ENCODE measurements at places on chromosomes 2 and 18.

DNA sequence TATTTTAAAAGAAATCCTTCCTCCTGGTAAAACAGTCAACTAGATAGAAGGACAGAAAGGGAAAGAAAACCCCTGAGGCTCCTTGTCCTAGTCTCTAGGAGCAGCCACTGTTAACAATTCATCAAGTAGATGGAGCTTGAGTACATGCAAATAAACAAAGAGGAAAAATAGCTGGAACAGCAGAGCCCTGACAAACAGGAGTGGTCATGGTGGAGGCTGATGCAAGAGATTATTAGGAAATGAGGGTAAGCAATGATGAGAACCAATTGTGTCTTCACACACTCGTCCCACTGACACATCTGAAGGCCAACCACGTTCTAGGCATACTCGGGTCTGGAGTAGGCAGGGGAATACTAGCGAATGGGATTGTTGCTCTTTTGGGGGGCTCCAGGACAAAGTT is 9.2 kb downstream of the DLGAP1 start:
- no peak for DNase-seq
- H3K4me1 ChIP-seq, result no peaks in the 10 kb centered on the region
- no peaks in the 10 kb centered on the region for H3K36me3 ChIP-seq
- H3K27ac ChIP-seq, result no peak overlapping the region
- no peak overlapping the region for H3K4me3 ChIP-seq
- H3K27me3 ChIP-seq, result no peaks in the 10 kb centered on the region

DNA sequence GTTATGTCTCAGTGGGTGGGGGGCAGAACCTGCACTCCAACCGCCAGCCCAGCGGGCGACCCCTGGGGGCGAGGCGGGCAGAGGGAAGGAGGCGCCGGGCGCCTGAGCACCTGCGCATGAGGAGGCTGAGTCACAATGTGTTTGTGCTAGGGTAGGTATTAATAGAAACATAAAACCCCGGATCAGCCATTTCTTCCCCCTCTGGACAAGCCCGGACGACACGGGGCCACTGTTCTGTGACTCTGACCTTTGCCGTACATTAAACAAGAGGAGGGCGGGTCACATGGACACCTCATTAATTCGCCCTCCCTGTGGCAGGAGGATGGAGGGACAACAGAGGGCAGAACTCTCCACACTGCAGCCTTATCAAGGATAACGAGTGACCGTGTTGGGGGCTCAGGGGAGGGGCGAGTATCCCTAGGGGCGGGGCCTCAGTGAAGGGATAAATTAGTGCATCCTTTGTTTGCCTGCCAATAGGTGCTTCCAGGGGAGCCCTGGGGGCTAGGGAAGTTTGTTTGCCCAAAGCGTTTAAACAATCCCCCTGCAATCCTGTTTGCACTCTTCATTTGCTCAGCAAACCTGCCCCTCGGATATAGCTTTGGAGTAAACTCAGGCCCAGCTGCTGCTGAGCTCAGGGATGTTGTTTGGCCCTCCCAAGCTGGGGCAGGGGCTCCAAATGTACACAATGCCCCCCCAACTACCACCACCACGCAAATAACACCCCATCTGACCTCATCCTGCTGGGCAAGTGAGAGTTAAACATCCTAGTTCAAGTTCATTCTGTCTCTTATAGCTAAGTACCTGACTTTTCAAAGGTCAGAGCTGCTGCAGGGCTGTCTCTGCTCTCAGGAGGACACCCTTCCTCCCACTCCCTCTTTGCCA is 171.2 kb upstream of the GLI2 start:
- peaks cover 17% of the 10 kb centered on the region for H3K4me1 ChIP-seq
- no peak overlapping the region for H3K4me3 ChIP-seq
- no peak overlapping the region for H3K27ac ChIP-seq
- DNase-seq, result no peak

DNA sequence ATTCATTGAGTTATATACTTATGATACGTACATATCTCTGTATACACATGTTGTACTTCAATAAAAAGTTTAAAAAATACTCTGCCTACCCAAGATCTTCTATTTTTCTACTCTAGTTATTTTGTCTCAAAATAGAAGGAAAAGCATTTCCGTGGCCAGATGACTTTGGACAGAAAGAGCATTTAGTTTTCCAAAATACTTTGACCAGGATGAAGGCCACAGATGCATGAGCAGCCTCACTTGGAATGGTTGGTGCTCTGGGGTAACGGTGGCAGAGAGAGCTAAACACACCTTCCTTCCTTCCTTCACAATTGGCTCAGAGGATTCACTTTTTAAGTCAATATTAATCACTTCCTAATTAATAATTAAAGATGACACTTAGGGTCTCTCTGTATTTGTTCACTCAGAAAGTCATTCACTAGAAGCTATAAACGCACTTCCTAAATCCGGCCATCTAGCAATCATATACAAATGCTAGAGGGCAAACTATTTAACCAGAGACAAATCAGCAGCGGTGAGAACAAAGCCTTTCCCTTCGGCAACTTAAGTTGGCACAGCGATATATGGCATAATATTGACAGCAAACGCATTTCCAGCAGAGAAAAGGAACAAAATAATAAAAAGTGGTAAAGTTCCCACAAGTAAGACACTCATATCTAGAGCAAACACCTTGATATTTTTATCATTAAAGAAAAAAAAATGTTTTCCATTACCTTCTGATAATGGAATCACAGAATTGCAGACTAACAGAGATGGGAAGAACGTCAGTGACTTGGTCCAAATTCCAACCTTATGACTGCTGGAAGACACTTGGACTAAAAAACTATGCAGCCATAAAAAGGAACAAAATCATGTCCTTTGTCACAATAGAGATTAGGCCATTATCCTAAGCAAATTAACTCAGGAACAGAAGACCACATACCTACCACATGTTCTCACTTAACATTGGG is 55.9 kb upstream of the NARS1 start:
- no peak overlapping the region for H3K27ac ChIP-seq
- H3K27me3 ChIP-seq, result no peaks in the 10 kb centered on the region
- no peaks in the 10 kb centered on the region for H3K4me1 ChIP-seq
- no peak overlapping the region for H3K4me3 ChIP-seq
- H3K36me3 ChIP-seq, result no peaks in the 10 kb centered on the region

- no peak overlapping the region for H3K27ac ChIP-seq
- no peaks in the 10 kb centered on the region for H3K36me3 ChIP-seq
- H3K4me1 ChIP-seq, result no peaks in the 10 kb centered on the region
- no peaks in the 10 kb centered on the region for H3K27me3 ChIP-seq
Measured at GRCh38 chr2:112566104-112566503, 18.3 kb upstream of the CHCHD5 start.

- H3K36me3 ChIP-seq, result no peaks in the 10 kb centered on the region
- H3K4me3 ChIP-seq, result no peak overlapping the region
- DNase-seq, result peak; percentile 57
- H3K27ac ChIP-seq, result no peak overlapping the region
- no peaks in the 10 kb centered on the region for H3K27me3 ChIP-seq
- no peaks in the 10 kb centered on the region for H3K4me1 ChIP-seq
Measured at GRCh38 chr2:1546023-1546591, 132.8 kb downstream of the TPO start.

DNA sequence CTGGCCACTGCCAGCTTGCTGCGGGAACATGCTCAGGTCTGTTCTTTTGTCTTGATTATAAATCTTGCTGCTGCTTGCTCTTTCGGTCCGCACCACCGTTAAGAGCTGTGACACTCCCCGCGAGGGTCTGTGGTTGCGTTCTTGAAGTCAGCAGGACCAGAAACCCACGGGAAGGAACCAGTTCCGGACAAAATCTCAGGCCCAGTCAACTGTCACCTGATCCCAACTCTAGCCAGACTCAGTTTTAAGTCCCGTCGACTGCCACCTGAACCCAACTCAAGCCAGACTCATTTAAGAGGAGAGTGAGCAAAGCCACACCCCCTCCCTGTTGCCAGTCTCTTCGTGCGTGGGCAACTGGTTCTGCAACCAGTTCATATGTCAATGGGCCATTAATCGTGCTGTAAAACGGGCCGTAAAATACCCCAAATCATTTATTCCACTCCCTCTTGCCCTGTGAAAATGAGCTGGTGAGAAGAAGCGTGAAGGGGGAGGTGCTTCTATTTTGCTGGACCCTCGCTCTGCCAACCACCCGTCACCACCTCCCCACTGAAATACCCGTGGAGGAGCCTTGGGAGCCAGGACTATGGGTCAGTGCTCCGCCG is 224.3 kb downstream of the NDUFA10 start:
- H3K27me3 ChIP-seq, result no peaks in the 10 kb centered on the region
- no peaks in the 10 kb centered on the region for H3K4me1 ChIP-seq
- H3K4me3 ChIP-seq, result no peak overlapping the region
- no peaks in the 10 kb centered on the region for H3K36me3 ChIP-seq
- H3K27ac ChIP-seq, result no peak overlapping the region

GRCh38 chr2:2101924-2102323 is 229.2 kb downstream of the MYT1L start:
- H3K4me3 ChIP-seq, result no peak overlapping the region
- H3K27me3 ChIP-seq, result no peaks in the 10 kb centered on the region
- H3K27ac ChIP-seq, result no peak overlapping the region

All from testis (tissue), 5 donors.